NCI-H1436 (cell line): ENCODE measurements at places on chromosomes 16 and 17.

GRCh38 chr17:1813088-1813487 lies 16.6 kb downstream of the SMYD4 start:
- DNase-seq, result no peak

DNA sequence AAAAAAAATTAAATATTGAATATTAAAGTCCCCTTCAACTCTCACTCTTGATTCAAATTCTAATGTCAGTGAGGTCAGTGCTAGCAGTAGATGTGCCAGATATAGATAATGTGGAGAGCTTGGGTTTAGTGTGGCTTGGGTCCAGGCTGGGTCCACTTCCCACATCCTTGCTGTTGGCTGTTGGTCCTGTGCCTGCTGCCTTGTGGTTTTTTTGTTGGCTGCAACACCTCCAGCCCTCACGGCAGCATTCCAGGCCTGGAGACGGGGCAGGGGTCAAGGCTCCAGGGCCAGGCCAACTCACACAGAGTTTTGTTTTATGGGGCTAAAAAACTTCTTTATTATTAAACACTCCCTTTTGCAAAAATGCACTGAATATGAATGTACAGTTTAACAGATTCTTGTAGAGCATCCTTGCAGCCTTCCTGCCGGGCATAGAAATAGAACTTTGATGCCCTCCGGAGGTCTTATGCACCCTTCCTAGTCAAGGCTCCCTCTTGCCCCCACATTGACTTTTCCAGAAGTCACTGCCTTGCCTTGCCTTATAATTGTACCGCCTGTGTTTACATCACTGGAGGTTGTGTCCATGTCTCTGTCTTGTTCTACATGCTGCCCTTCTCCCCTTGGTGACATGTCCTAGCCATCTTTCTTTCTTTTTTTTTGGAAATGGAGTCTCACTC lies 25.5 kb upstream of the MYO15B start:
- DNase-seq, result no peak

GRCh38 chr17:15931394-15931793 lies 13.5 kb upstream of the ADORA2B start:
- no peak for DNase-seq

DNA sequence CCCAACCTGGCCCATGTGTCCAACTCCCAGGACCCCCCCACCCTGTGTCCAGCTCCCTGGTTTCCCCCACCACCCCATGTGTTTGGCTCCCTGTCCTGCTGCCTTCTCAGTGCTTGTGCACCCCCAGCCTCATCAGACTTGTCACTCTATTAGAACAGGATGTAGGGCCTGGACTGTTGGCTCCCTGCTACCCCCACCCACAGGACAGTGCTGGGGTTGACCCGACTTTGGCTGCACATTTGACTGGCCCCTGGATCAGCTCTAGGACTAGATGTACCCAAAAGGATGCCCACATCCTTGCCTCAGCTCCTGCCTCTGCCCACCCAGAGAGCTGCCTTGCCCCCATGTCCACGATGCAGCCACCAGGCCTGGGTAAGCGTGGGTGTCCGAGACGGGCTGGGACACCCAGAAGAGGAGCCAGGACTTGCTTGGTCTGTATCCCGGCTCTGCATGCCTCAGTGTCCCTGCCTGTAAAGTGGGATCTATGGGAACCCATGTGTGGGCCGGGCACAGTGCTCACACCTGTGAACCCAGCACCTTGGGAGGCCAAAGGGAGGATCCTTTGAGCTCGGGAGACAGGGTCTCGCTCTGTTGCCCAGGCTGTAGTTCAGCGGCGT lies 1.5 kb upstream of the CCDC57 start:
- DNase-seq, result no peak

GRCh38 chr17:6045621-6046357 lies 24.4 kb upstream of the WSCD1 start:
- no peak for DNase-seq

DNA sequence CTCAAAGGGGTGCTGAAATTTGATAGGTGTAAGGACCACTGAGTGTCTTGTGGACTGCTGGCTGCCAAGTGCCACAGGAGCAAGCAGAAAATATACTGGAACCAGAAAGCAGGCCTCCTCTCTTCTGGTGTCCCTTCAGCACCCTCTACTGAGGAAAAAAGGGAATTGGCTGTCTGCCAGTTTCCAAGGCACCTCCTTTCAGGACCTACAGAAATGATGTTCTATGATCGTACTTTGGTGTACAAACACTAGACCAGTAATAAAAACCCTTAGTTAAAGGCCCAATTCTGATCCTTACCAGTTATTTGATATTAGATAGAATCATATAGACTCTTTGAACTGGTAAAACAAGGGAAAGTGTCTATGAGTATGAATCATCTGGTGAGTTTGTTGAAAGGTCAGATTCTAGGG lies 35.8 kb upstream of the BCAS3 start:
- peak; percentile 92 for DNase-seq

- no peak for DNase-seq
Measured at GRCh38 chr16:82782715-82783251, 156.0 kb downstream of the CDH13 start.

DNA sequence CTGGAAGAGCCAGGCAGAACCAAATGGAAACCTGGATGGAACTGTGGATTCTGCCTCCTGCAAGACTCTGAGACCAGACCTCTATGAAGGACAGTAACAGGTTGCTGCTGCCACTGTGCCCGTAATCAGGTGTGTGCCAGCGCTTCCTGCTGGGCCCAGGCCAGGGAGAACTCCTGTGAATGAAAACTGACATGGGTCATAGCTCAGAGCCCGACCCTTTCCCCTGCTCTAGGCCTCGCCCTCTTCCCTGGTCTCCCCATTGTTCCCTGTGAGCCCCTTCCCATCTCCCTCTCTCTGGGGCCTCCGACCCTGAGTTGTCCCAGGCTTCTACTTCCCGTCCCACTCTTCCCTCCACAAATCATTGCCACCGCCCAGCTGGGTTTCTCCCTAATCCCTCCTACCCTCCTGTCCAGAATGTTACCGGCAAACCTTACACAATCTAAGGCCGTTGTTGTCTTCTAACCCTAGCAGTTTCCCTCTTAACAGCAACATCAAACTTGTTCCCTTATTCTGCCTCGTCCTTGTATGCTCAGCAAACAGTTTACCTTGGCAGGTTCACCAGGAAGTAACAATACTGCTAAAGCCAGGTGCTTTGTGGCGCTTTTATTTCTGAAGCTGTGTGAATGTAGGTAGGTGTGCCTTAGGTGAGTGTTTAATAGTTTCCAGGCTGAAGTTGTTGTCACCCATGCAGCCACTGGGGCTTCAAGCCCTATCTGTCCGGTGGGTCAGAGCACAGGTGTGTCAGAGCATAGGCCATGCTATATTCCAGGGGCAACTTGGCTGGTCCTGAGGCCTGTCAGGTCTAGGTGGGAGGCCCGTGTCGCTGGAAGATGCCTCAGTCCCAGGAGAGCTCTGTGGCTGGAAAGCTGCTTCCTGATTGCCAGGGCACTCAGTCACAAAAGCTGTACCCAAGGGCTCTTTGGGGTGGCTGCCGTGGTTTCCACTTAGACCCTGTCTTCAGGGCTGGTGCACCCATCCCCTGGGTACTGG lies 32.0 kb downstream of the SMPD3 start:
- peak; percentile 27 for DNase-seq

- DNase-seq, result no peak
Measured at GRCh38 chr17:81676906-81677305, 6.7 kb downstream of the ARL16 start.

DNA sequence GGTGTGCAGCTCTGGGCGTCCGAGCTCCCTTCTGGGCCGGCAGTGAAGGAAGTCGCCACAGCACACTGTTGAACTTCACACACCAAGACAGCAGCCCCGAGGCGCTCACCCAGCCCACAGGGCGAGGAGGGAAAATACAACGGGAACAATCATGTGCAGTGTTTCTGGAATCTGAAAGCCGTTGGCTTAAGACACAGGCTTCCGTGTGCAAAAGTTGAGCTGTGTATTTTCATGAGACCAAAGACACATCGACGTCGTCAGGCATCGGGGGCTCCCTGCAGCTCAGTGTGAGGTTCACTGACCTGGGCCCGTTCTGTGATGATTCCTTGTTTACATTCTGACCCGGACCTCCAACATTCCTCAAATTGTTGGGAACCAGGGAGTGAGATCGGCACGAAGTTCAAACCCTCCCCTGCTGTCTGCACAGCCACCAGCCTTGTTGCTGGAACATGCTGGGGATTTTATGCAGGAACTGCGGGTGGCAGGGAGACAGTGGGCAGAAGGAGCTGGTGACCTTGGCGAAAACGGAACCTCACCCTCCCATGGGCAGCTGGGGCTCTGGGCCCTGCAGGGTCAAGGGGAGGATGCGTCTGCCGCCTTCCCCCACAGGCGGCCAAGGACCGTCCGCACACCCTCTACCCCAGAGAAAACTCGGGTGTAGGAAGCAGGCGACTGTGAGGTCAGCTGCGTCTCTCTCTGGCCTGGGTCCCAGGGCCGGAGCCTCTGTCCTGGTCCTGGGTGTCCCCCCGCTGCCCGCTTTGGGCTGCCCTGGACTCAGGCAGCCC lies 72.2 kb downstream of the METRNL start:
- DNase-seq, result no peak

DNA sequence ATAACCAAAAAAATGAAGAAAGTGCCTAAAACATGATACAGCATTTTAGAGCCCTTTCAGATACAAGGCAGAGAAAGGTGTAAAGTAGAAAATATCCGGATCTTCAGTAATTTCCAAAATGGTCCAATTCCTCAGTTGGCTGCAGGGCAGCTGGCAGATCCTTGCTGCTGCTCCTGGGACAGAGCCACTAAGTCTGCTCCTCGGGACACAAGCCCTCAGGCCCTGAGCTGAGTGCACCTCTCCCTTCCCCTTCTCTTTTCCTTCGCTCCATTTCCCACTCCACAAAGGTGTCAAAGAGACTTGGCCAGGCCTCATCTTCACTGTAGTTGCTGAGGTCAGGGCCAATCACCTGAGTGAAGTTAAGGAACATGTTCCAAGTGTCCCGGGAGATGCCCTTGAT lies 40.5 kb downstream of the DCUN1D3 start:
- DNase-seq, result no peak

DNA sequence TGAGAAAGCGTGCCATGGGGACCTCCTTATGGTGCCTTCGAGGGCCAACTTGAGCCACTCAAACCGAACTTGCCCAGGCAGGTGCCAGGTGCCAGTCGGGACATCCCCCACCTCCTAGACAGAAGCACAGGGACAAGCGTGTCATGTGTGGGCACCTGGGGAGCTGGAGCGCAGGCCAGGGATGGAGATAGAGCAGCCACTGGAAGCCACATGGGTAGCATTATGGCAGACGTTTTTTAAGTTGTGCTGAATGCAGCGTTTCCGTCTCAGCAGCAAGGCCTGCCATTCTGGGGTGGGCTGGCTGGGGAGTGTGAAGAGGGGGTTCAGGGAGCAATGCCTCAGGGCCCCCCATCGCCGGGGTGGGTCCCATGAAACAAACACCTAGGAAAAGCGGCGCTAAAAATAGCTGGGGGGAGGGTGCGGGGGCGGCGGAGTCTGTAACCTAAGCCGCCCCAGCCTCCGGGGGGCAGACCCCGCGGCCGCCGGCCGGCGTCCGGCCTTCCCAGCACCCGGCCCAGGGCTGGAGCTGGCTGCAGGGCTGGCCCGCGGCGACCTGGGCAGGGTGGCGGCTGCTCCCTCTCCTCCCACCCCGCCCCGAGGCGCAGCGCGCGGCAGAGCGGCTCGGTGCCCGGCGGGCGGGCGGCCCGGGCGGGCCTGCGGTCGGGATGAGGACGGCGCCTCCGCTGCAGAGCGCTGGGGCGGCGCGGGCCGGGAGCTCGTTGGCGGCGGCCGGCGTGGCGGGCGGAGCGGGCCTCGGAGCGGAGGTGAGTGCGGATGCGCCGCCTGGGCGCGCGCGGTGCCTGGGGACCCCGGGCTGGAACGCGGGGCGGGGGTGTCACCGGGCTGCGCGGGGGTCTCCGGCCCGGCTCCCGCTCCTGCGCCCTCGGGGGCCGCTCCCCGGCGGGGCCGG lies at the start of gene ZNF469:
Gene ZNF469, plus strand, starts transcription at position 469 of the 910 bp plus-strand sequence. CDS start 44,512 bp downstream, outside the sequence.
- DNase-seq, result no peak

- no peak for DNase-seq
Measured at GRCh38 chr17:77744066-77744988, 214.2 kb upstream of the TNRC6C start.

GRCh38 chr16:64910356-64910755 lies 211.5 kb downstream of the CDH11 start:
- DNase-seq, result no peak

GRCh38 chr16:1367486-1368174 lies 15.9 kb downstream of the GNPTG start:
- no peak for DNase-seq

GRCh38 chr17:72382971-72383722 lies 262.3 kb downstream of the SOX9 start:
- DNase-seq, result no peak
